SJSA1 (cell line): ENCODE measurements at places on chromosomes 4 and X. TPM values are rescaled to one million over a fixed set of nuclear protein-coding genes. Genes with fewer than 3 reads are reported as not detected.

GRCh38 chrX:68163441-68163840 lies 269.9 kb downstream of the OPHN1 start:
- no peak for DNase-seq

- no peak for DNase-seq
Measured at GRCh38 chr4:104206784-104207183, 287.9 kb downstream of the CXXC4 start.

DNA sequence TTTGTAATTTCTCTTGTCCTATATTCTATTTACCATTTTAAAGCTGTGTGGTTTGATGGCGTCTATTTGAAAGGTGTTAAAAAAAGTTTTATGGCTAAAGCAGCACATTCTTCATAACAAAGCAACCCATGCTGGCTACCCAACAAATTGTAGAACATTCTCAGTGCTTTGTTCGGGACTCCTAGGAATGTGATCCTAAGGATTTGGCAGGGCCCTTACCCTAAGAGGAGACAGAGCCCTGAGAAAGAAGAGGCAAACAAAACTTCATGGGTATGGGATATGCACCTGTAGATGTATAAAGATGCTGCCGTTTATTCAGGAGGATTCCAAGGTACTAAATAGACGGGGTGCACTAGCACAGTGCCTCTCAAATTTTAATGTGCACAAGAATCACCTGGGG lies 370.8 kb upstream of the DIPK2B start:
- DNase-seq: no peak

GRCh38 chr4:165207016-165207430 lies 338 bp upstream of the KLHL2 start:
- DNase-seq: no peak

GRCh38 chr4:158313566-158313965 lies 103.3 kb downstream of the TMEM144 start:
- DNase-seq: no peak

DNA sequence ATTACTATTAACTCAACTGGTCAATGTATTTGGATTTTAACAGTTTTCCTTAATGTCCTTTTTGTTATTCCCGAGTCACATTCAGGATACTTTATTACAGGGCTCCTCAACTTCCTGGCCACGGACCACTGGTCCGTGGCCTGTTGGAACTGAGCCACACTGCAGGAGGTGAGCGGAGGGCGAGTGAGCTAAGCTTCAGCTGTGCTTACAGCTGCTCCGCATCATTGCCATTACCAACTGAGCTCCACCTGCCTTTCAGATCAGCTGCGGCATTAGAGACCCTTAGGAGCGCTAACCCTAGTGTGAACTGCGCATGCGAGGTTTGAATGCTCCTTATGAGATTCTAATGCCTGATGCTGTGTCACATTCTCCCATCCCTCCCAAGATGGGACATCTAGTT lies 591.7 kb downstream of the CCSER1 start:
- no peak for DNase-seq

DNA sequence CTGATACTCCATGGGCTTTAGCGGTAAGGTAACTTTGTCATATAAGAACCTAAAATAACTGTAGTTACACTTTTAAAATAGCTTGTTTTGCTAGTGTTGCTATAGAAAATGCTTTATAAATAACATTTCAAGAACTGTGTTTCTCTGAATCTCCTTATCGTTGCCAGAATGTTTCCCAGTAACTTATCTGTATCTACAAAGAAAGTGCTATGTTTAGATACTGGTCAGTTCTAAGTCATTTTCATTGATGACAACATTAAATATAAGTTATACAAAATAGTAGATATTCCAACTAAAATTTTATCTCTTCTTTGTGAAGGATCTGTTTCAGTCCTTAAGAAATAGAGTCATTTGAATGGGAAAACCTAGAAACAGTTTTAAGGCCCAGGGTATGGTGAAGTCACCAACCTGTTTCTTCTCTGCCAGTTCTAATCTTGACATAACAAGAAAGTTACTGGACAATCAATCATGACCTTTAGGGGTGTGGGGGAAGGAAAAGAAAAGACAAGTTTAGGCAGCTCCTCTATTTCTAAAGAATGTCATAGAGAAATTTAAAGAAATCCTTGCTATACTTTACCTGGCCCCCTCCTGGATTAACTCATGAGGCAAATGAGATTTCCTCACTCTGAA lies 425.9 kb downstream of the RPA4 start:
- no peak for DNase-seq

DNA sequence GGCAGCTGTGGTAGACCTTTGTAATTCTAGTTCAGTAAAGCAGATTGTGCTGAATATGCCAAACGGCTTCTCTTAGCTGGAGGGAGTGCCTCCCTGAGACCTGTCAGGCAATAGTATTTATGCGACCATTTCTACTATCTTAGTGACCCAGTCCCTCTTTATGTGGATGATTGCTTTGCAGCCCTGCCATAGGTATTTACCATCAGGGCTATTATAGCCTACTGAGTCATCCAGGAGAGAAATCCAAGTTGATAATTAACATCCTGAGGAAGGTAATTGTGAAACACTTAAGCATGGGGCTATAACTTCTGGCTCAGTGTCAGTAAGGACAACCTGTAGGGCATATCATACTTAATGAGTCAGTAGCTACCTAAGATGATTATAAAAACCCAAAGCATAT lies 103.9 kb upstream of the MAOA start:
- DNase-seq: no peak

- DNase-seq: no peak
Measured at GRCh38 chrX:121052122-121052521, 4.7 kb downstream of the GLUD2 start.

GRCh38 chrX:135639066-135639780 lies 74.2 kb upstream of the CT45A1 start:
- DNase-seq: no peak

DNA sequence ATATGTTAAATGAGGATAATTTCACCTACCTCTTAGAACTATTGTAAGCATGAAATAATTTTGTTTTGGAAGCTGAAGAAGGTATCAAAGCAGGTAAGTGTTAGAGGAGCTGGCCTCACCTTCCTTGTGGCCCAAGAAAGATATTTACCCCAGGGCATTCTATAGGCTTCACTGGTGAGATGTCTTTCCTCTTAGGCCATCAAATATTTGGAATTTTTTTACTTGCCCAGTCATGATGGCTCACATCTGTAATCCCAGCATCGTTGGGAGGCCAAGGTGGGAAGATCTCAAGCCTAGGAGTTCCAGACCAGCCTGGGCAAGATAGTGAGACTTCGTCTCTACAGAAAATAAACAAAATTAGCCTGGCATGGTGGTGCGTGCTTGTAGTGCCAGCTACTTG lies 6.1 kb upstream of the SMS start:
- DNase-seq: no peak

GRCh38 chr4:125131891-125132680 lies 182.7 kb upstream of the FAT4 start:
- no peak for DNase-seq

The SSX4 gene
- total RNA-seq: 0.11 TPM in 1 of 2 replicates, not detected in the other

The FGFBP2 gene
- not detected in 2 replicates for total RNA-seq

The MAGEA11 gene
- not detected in 2 replicates for total RNA-seq

The GAGE12F gene
- not detected in 2 replicates for total RNA-seq

The F8A2 gene
- not detected in 2 replicates for total RNA-seq

The NUDT9 gene
- total RNA-seq: 8.0 and 10.1 TPM in 2 replicates

The ENPEP gene
- 12.7 and 16.5 TPM in 2 replicates for total RNA-seq

The REPS2 gene
- total RNA-seq: 0.44 and 1.8 TPM in 2 replicates

The TMEM150C gene
- total RNA-seq: 0.06 TPM in 1 of 2 replicates, not detected in the other

The ANOS1 gene
- 3.5 and 9.3 TPM in 2 replicates for total RNA-seq
